ENCODE measurements at places on chromosomes 16 and 17. TPM values are rescaled to one million over a fixed set of nuclear protein-coding genes. Genes with fewer than 3 reads are reported as not detected.

DNA sequence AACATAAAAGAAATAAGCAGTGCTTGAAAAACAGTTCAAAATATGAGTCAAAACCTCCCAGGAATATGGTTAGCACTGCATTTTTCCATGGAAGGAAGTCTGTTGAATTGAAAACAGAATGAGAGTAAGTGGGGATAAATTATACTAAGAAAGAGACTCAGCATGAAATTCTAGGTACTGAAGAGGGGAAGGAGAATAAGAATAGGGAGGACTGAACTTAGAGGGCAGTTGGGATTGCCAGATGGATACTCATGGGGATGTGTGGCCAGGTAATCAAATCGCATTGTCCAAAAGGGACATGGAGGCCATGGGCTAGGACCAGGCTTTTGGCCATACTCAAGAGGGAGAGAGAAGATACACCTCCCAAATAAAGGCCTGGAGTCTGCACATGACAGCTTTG, 247.9 kb downstream of the CDH13 start:
- no peaks in the 10 kb centered on the region for H3K4me1 ChIP-seq
- H3K27me3 ChIP-seq: no peaks in the 10 kb centered on the region
- no peaks in the 10 kb centered on the region for H3K36me3 ChIP-seq
- no peak for DNase-seq
- no peak overlapping the region for H3K27ac ChIP-seq

- DNase-seq: peak; percentile 9
- H3K27ac ChIP-seq: no peak overlapping the region
- H3K4me1 ChIP-seq: peaks cover 3% of the 10 kb centered on the region
- H3K4me3 ChIP-seq: peak overlapping the region; percentile 69
- peaks cover 3% of the 10 kb centered on the region for H3K36me3 ChIP-seq
These were observed 1.3 kb downstream of the APPBP2 start for GRCh38 chr17:60524463-60525327.

DNA sequence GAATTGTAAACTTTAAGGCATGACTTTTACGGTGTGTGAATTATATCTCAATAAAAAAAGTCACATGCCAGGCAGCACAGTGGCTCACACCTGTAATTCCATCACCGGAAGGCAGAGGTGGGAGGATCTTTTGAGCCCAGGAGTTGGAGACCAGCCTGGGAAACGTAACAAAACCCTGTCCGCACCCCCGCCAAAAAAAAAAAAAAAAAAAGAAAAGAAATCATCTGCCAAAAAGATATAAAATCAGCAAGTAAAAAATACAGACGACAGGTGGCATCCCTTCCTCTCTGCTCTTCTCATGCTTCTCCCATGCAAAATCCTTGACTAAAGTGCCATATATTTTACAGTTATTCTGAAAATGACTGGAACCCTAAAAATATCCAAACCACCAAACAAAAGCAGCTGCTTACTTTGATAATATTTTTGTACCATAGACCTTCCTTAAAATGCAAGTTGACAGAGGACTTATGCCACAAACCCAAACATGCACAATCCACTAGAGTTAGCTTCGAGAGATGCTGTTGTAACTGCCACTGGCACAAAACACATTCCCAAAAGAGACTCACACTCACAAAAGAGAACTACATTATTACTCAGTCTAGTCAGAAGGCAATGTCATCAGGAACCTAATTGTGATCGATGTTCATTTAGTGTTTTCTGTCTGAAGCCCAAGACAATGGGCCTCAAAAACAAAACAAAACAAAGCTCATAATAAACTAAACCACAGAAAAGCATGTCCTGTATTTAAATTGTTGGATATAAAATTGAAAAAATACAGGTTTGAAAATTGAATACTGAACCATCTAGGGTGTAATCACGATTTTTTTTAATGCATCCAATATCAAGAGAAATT, 2.4 kb downstream of the CRLF3 start:
- H3K4me3 ChIP-seq: peak overlapping the region; percentile 83
- peaks cover 5% of the 10 kb centered on the region for H3K36me3 ChIP-seq
- H3K27me3 ChIP-seq: no peaks in the 10 kb centered on the region
- DNase-seq: no peak

DNA sequence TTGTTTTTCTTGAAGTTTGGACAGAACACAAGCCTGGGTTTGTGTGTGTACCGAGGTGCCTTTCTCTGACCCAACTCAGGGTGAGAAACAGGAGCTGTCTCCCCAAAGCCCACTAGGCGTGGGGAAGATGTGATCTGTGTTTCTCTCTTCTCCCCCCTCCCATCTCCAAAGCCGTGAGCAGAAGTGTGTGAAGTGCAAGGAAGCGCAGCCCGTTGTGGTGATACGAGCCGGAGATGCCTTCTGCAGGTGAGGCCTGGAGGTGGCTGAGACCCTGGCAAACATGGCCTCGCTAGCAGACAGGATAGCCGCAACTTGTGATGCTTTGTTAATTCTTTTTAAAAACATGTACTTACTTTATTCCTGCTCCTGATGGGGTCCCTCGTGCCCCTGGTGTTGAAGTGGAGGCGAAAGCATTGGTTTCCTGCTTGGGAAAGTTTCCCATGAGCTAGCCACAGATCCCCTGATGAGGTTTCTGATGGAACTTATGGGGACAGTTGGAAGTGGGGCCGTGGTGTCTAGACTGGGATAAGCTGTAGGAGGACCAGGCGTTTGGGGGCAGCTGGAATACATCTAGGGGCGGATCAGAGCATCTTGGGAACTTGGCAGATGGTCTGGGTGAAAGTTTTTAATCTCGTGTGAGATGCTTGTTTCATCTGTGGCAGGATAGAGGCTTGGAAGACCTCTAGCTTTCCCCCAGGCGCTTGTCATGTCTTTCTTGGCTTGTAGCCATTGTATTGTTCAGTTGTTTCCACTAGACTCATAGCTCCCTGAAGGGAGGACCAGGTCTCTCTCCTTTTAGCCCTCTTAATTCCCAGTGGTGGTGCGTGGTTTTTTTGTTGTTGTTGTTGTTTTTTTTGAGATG, 893 bp downstream of the CTU2 start:
- H3K4me1 ChIP-seq: peaks cover 32% of the 10 kb centered on the region
- peak overlapping the region; percentile 99 for H3K4me3 ChIP-seq
- DNase-seq: no peak

Gene CD300E
- 0.33 TPM for total RNA-seq

Gene MYH11
- total RNA-seq: 1.1 TPM
